Mammary epithelial cell (primary cell): ENCODE measurements at places on chromosomes 6 and 20.

DNA sequence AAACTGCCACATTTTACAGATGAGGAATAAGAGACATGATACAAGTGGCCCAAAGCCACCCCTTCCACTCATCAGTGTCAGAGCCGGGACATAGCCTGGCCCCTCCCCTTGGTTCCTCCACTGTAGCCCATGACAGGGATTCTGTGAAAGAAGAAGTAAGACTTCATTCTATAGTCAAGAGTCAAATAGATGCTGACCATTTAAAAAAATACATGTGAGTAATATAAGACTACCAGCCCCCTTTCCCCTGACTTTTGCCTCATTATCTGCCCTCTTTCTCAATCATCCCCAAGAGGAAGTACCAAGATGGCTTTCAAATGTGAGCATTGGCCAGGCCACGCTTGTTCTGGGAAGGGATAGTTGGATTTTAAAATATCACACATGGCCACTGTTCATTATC, 57.8 kb upstream of the TAB2 start:
- DNase-seq = no peak

- DNase-seq = no peak
These were observed 32.0 kb upstream of the CST7 start for GRCh38 chr20:24917056-24917455.

- DNase-seq = no peak
These were observed 27.3 kb upstream of the TLDC2 start for GRCh38 chr20:36848677-36849076.

GRCh38 chr6:47175656-47176055, 133.5 kb upstream of the ADGRF1 start:
- DNase-seq = no peak

GRCh38 chr20:63625771-63626423, 1.0 kb downstream of the GMEB2 start:
- no peak for DNase-seq

- DNase-seq = no peak
These were observed 14.3 kb downstream of the ITPA start for GRCh38 chr20:3223651-3223993.

GRCh38 chr6:7129784-7130569, 22.2 kb downstream of the RREB1 start:
- no peak for DNase-seq

DNA sequence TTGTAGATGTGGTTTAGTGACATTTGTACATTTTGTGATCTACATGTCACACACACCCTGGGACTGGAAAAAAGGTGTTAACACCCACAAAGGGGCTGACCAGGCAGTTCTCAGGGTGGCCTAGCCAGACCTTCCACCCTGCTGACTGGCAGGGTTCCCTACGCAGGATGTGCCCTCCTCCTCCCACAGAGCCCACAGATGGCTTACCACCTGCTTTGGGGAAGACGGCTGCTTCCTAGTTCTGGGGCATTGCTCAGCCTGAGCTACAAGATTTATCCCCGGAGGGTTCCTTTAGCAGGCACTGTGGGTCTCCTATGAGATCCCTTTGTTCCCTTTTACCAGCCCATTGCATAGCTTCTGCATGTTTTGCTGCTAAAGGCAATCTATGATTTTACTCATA, 35.1 kb downstream of the SNAP25 start:
- DNase-seq = no peak

- DNase-seq = no peak
These were observed 64.3 kb upstream of the CD93 start for GRCh38 chr20:23150304-23151007.

DNA sequence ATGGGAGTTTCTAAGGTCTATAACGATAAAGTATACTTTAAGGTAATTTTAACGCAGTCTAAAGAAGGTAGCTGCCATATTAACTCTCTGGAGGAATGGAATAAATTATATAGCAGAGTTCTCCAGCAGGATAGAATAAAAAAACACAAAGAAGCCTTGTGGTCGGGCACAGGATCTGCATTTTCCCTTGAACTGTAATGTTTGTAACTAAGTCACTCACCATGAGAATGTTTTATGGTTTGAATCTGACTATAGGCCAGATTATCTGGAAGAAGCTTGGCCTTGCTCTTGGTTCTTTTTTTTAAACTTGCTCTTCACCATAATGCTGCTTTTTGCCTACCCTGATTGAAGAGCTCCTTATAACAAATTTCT, 238.8 kb upstream of the NOX3 start:
- no peak for DNase-seq

GRCh38 chr6:35436071-35436857, 15.9 kb upstream of the FANCE start:
- no peak for DNase-seq

DNA sequence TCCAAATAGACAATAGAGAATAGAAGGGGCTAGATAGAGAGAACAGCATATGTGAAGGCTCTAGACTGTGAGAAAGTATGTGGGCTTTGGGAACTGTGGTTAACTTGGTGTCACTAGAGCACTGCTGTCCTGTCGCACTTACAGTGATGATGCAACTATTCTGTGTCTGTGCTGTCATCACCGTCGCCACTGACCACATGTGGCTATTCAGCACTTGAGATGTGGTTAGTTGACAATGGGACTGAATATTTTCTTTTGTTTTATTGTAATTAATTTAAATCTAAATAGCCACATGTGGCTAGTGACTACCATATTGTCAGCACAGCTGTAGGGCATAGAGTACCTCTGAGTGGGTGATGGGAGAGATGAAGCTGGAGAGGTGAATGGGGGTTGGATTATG, 39.0 kb upstream of the IFNGR1 start:
- DNase-seq = no peak

DNA sequence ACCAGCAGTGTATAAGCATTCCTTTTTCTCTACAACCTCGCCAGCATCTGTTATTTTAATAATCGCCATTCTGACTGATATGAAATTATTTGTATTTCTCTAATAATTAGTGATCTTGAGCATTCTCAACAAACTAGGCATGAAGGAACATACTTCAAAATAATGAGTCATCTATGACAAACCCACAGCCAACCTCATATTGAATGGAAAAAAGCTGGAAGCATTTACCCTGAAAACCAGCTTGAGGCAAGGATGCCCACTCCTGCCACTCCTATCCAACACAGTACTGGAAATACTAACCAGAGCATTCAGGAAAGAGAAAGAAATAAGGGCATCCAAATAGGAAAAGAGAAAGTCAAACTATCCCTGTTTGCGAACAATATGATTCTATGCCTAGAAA, 390.6 kb upstream of the ID4 start:
- DNase-seq = peak; percentile 14

DNA sequence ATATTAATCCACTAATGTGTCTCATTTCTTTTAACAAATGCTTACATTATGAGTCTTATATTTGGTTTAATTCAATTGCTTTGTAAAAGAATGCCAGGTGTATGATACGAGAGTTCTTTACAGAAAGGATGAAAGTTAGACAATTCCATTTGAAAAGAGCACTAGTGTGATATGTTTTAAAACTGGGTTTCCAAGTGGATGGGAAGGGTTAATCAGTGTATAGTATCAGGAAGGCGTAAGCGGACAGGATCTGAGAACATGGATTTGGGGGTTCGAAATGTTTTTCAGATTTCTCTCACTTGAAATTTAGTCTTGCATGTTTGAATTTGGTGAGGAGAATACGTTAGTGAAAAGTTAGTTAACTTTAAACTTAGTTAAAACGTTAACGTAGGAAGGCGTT, 2.6 kb downstream of the FOXO3 start:
- no peak for DNase-seq

DNA sequence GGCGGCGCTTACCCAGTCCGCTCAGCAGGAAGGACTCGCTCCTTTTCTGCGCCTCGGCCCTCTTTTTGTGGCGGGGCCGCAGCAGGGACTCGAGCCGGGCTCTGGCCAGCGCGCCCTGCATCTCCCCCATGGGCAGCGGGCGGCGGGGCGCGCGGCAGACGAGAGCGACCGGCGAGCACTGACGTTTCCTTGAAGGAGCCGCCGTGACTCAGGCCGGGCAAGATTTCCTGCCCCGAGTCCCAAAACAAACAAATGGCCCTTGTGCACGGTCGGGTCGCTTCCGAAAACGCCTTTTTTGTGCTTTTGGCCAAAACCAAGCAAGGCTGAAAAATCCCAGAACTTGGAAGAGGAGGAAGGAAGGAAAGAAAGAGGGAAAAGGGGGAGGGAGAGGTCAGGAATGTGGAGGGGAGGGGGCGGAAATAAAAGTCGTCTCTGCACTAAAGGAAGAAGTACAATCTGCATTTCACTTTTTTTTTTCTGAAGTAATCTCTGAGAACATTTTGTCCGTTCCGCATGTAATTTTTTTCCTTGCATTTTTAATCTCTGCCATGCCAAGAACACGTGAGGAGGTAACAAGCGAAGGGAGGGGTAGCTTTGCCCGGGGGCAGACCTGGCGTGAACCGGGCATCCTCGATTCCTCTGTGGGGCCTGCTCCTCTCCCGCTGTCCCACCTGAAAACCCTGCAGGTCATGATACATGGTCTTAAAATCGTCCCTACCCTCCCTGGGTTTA, 123.3 kb upstream of the SLC2A12 start:
- peak; percentile 67 for DNase-seq

DNA sequence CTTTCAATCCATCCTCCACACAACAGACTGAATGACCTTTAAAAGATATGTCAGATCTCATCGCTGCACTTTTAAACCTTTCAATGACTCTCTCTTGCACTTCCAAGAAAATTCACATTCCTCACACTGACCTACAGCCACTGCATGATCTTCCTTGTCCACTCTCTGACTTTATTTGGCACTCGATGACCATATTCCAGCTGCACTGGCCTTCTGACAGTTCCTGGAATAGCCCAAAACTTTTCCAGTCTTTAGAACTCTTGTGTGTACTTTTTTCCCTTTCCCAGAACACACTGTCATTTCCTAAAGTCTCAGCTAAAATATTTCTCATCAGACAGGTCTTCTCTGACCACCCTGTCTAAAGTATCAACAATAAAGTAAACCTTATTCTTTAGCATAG, 174.6 kb downstream of the ADGRG6 start:
- no peak for DNase-seq

DNA sequence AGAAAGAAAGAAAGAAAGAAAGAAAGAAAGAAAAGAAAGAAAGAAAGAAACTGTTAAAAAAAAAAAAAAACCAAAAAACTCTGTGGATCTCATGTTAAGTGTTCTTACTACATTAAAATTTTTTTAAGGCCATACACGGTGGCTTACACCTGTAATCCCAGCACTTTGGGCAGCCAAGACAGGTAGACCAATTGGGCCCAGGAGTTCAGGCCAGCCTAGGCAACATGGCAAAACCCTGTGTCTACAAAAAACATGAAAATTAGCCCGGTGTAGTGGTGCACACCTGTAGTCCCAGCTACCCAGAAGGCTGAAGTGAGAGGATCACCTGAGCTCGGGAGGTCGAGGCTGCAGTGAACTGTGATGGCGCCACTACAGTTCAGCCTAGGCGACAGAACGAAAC, 4.6 kb upstream of the BPIFA1 start:
- DNase-seq = no peak

DNA sequence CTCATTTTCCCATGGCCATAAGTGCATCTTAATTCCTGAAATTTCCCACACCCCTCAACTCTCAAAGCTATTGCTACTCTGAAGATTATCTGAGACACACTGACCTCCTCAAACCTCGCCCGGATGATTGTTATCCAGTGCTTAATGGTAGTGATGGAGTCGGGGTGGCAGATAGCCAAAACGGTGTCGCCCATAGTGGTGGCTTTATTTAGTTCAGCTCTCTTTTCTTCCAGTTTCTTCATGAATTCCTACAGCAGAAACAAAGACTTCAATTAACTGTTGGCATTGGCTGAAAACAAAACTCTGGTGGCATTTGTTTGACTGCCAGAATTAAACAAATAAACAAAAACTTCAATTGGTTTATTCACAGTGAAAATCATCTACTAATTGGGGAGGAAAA, 165.4 kb downstream of the DST start:
- DNase-seq = no peak

DNA sequence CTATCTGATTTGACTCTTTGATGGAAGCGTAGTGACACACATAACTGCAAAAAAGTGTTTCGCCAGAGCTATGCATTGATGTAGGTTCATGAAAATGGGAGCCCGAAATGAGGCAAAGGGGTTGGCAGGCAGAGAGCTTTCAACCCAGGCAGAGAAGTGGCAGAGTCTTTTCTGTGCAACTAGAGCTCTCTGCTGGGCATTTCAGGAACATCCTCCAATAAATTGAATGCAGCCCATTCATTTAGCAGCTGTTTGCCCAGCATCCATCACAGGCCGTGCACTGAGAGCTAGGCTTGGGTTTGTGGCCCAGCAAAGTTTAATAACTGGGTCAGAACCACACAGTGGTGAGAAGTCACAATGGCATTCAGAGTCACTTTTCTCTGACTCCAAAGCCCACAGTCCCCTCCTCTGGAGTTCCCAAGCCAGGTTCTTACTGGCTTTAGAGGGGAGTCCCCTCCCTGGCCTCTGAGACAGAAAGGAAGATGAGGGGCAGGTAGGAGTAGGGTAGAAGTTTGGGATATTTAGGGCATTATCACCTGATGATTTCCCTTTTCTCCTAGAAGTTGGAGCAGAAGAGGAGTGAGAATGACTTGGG, 31.8 kb upstream of the ELMO2 start:
- DNase-seq = peak; percentile 31

DNA sequence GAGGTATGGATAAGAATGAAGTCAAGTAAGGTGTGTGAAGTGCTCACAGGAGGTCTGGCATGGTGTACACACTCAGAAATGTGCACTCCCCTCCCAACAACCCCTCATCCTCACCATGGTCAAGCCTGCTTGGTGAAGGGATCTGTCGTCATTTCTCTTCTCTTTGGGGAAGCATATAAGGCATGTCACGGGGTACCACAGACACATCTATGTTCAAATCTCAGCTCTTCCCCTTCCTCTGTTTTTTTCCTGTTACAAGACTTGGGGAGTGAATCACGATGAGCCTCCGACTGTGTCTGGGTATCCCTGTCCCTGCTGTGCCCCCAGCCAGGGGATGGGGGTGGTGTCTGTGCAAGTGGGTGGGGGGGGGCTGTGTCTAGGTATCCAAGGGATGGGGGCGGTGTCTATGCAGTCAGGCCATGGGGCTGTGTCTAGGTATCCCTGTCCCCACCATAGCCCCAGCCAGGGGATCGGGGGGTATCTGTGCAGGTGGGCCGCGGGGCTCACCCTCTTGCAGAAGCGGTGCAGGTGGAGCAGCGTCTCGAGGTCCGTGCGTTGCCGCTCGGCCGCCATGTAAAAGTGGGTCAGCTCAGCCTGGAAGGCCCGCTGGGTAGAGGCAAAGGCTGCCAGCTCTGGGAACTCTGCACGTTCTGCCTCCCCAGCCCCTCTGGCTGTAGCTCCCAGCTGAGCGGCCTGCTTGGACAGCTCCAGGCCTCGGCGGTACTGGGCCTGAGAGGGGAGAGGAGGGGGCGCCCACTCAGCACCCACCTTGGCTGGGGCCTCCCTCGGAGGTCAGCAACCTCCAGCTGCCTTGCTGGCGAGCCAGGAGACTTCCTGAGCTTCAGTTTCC, 43.6 kb downstream of the KIAA1755 start:
- no peak for DNase-seq

DNA sequence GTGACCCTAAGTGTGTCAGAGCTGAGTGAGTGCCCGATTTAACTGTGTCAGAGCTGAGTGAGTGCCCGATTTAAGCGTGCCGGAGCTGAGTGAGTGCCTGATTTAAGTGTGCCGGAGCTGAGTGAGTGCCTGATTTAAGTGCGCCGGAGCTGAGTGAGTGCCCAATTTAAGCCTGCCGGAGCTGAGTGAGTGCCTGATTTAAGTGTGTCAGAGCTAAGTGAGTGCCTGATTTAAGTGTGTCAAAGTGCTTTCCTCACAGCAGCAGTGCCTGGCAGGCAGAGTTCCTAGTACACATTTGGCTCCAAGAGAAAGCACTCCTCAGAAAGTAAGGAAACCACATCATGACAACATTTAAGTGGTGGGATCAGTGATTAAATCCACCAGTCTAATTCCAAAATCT, 13.2 kb downstream of the SERAC1 start:
- DNase-seq = no peak

GRCh38 chr6:109428889-109429477, 11.4 kb downstream of the PPIL6 start:
- DNase-seq = no peak
